Frontal cortex (tissue), 4 donors: ENCODE measurements at places on chromosomes 4 and X.
A peak's percentile ranks its signal among the peaks of the same experiment; 100 is the strongest.

- no peak for DNase-seq
Measured at GRCh38 chr4:108570993-108571569, 49.3 kb upstream of the RPL34 start.

DNA sequence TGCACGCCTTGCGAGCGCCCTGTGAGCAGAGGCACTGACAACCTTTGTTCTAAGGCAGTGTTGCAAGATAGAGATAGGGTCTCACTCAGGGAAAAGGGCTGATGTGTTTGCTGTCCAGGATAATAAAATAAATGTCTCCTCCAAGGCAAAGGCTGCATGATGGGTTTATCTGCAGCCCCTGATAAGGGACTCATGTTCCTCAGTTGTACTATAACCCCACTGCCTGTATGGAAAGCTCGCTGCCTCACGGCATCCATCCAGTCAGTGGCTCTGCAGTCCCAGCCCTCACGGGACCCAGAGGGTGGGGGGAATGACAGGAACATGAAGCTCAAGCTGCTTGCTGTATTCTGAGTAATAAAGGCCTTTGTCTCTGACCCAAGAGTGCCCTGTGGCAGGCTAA, 22.6 kb downstream of the BCLAF3 start:
- DNase-seq: no peak

DNA sequence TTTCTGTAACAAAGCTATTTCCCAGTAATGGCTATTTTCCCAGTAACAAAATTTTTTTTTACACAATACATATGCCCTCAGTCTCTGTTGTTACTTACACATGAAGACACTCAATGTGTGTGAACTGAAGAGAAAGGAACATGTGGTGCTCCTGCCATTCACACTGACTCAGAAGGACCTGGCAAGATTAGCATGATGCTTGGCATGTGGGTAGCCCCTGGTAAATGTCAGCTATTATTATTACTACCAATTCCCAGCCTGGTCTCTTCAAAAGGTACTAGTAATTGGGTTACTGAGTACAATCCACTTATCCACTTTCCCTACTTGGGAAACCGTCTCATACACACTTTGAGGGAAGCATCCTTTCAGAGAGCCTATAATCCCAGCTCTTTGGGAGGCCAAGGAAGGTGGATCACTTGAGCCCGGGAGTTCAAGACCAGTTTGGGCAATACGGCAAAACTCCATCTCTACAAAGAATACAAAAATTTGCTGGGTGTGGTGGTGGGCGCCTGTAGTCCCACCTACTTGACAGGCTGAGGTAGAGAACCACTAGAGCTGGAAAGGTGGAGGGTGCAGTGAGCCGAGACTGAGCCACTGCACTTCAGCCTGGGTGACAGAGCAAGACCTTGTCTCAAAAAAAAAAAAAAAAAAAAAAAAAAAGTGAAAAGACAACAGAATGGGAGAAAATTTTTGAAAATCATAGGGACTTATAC, 14.6 kb downstream of the RBBP7 start:
- no peak for DNase-seq

- peak; percentile 83 for DNase-seq
Measured at GRCh38 chrX:18984381-18985185, 669 bp upstream of the PHKA2 start.

GRCh38 chr4:12137575-12137974, 708.9 kb upstream of the HS3ST1 start:
- no peak for DNase-seq

DNA sequence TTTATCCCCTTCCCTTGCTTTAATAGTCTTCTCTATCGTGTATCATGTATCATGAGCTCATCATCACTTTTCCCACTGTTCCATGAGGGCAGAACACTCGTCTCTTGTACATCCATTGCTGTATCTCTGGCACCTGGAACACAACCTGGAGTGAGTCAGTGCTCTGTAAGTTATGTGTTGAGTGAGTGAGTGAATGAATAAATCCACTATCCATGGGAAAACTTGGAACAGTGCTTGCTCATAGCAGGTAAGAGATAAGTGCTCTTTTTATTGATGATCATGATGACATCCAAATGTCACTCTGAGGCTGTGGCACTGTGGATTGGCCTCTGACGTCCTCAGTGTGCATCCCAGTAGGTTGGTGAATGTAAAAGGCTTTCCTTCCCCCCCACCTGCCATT, 4.3 kb downstream of the FGFBP1 start:
- no peak for DNase-seq
